GM23248 (cell line): ENCODE measurements at places on chromosomes 13 and 19. TPM values are rescaled to one million over a fixed set of nuclear protein-coding genes. Genes with fewer than 3 reads are reported as not detected.

DNA sequence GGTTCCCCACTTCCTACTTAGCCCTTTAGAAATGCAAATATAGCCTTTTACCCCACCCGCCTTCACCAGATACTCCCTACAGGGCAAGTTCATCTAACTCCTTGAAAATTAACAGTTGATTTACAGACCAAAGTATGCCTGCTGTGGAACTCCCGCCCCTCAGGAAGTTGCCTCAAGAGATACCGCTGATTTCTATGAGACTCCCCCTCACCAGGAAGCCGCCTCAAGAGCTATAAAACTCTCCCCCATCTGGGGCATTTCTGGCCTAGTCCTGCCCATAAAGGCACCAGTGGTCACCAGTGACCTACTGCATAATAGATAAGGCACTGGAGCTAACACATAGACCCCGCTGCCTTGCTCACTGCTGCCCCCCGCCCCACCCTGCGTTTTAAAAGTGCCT lies 201.7 kb upstream of the UBL3 start:
- H3K27me3 ChIP-seq: no peaks in the 10 kb centered on the region
- no peaks in the 10 kb centered on the region for H3K36me3 ChIP-seq
- H3K27ac ChIP-seq: no peak overlapping the region
- no peak for DNase-seq
- H3K4me3 ChIP-seq: no peak overlapping the region

- no peaks in the 10 kb centered on the region for H3K27me3 ChIP-seq
- no peak overlapping the region for H3K4me3 ChIP-seq
- no peaks in the 10 kb centered on the region for H3K36me3 ChIP-seq
- DNase-seq: no peak
Observed at GRCh38 chr13:107846642-107847041, 368.7 kb downstream of the LIG4 start.

Gene ZNF799
- 1.8 and 2.5 TPM in 2 replicates for total RNA-seq

GRCh38 chr19:4099041-4099764 lies 24.7 kb downstream of the MAP2K2 start:
- no peaks in the 10 kb centered on the region for H3K4me1 ChIP-seq
- no peaks in the 10 kb centered on the region for H3K27me3 ChIP-seq
- no peaks in the 10 kb centered on the region; the same call in 1 of the 2 replicates for H3K36me3 ChIP-seq
- no peak overlapping the region for H3K27ac ChIP-seq
- H3K4me3 ChIP-seq: no peak overlapping the region
- DNase-seq: no peak

Gene LRRC4B
- not detected in 2 replicates for total RNA-seq

- H3K4me3 ChIP-seq: no peak overlapping the region
- H3K27ac ChIP-seq: no peak overlapping the region
- H3K27me3 ChIP-seq: peaks cover 12% of the 10 kb centered on the region; the same call in 1 of the 2 replicates
- H3K36me3 ChIP-seq: no peaks in the 10 kb centered on the region
- no peaks in the 10 kb centered on the region for H3K4me1 ChIP-seq
- no peak for DNase-seq
Observed at GRCh38 chr19:46017095-46017429, 5.8 kb downstream of the PGLYRP1 start.

GRCh38 chr13:90594681-90595080 lies 752.8 kb upstream of the MIR17HG start:
- no peaks in the 10 kb centered on the region for H3K36me3 ChIP-seq
- peaks cover 10% of the 10 kb centered on the region; the same call in 1 of the 2 replicates for H3K4me1 ChIP-seq
- DNase-seq: peak; percentile 52
- H3K4me3 ChIP-seq: no peak overlapping the region
